ENCODE measurements at places on chromosomes 13 and 19.

DNA sequence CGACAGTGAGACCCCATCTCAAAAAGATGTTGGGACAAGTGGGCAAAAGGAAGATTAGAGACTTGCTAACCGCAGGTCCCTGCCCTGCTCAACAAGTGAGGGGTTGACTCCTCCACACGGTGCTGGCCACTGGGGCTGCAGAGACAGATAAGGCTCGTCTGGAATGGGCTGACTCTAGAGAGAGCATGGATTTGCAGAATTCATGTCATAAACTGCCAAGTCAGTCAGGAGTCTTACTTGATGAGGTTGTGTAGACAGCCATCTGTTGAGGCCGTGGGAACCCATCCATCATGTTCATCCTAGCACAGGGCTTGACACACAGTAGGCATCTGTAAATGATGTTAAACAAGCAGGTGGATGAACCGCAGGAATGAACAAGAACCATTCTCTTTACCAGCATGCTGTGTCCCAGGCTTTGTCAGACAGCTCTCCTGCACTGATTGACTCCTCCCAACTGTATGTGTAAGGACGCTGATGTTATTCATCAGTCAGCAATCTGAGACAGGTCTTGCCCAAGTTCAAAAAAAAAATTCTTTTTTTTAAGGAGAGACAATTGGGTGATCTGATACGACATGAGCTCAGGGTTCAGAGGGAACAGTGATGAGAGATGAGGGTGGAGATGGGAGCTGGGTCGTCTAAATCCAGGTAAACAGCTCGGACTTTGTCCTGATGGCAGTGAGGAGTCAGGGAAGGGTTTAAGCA, 8.8 kb downstream of the PAF1 start:
- no peak for DNase-seq

- peak; percentile 44 for DNase-seq
These were observed 38.4 kb downstream of the ACTN4 start for GRCh38 chr19:38685666-38686529.

DNA sequence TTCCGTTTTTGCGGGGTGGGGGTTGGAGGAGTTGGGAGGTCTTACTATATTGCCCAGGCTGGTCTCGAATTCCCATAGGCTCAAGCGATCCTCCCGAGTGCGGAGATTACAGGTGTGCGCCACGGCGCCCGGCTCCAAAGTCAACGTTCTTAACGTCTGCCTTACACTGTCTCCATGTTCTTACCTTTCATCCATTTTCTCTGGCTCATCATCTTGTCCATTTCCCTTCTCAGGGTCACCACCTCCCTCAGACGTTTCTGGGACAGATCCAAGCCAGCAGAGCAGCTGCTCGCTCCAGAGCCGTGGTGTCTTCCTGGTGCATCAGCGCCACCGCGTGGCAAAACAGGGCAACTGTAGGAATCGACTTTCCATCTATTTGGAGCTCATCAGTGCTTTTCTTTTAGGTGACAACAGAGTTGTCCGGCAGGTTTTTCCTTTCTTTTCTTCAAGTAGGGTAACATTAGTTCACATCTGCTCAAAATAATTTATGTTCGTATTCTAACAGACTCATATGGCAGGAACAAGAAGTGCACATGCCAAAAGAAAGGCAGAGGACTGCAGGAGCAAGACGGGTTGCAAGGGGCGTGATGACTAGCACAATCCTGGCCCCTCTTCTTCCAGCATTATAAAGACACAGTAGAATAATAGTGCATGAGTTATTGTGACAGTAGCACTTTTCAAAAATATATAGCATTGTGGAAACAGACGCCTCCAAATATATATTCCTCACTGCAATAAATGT, 103.1 kb upstream of the ABCC4 start:
- DNase-seq = peak; percentile 84

DNA sequence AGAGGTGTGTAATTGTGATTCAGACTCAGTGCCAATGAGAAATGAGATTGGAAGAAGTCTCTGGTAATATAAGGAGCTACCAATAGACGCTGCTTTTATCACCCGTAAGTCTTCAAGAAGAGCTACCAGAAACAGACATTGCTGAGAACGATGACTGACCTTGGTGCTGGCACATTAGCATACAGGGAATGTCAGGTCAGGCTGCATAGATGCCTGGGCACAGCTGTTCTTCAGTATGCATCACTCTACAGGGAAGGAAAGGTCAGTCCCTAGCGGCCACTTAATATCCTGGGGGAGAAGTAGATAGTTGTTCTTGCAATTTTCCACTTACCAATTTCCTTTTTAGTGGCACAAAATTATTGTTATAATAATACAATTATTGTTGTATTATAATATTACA, 380.4 kb downstream of the PCDH9 start:
- no peak for DNase-seq

DNA sequence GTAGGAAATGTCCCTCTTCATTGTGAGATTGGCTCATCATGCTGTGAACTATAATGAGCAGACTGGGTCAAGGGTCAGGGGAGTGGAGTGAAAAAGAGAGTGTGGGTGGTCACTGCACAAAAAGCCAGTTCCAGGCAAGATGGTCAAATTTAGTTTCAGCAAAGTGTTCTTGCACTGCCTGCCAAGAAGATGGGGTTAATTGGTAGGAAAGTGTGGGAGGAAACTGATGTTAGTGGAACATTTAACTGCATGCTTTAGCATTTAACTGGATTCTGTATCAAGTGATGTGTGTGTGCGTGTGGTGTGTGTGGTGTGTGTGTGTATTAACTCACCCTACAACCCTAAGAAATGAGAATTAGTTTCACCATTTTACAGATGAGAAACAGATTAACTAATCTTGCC, 131.6 kb downstream of the COG6 start:
- DNase-seq = no peak

GRCh38 chr19:55075371-55075998, at the start of gene EPS8L1:
Gene EPS8L1 (plus strand): TSS chr19:55075869. CDS start chr19:55076445, 576 bp downstream.
- peak; percentile 31 for DNase-seq

DNA sequence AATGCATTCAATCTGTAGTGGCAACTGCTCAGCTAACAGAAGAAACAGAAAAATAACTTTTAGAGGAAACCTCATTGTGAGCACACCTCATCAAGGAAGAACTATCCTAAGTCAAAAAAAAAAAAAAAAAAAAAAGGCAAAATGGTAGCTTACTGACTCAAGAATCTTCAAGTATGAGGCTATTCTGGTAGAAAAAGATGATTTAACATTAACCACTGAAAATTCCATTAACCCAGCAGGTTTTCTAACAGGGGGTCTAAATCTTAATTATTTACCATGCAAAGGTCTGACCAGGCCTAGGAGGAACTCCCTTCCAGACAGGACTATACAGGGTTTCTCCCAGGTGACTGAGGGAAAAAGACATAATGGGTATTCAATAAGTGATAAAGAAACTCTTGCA, 28.4 kb upstream of the ZNF83 start:
- no peak for DNase-seq

GRCh38 chr13:80265348-80265747, 75.6 kb downstream of the SPRY2 start:
- DNase-seq = no peak

DNA sequence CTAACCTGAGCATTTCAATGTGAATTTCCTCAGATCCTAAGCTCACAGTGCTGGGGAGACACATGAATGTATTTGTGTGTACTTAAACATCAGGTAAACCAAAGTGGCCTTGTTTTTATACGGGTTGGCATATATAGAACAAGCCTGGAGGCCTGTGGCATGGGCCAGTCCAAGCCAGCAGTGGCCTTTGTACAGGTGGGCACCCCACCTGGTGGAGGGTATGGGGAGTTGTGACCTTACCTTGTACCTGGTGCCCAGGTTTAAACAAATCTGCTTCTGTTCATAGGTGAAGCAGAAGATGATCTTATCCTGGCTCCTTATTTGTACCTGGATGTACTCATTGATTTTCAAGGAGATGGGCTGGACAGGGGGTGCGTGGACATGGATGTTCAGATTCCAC, 71.0 kb downstream of the ERICH6B start:
- DNase-seq = no peak

DNA sequence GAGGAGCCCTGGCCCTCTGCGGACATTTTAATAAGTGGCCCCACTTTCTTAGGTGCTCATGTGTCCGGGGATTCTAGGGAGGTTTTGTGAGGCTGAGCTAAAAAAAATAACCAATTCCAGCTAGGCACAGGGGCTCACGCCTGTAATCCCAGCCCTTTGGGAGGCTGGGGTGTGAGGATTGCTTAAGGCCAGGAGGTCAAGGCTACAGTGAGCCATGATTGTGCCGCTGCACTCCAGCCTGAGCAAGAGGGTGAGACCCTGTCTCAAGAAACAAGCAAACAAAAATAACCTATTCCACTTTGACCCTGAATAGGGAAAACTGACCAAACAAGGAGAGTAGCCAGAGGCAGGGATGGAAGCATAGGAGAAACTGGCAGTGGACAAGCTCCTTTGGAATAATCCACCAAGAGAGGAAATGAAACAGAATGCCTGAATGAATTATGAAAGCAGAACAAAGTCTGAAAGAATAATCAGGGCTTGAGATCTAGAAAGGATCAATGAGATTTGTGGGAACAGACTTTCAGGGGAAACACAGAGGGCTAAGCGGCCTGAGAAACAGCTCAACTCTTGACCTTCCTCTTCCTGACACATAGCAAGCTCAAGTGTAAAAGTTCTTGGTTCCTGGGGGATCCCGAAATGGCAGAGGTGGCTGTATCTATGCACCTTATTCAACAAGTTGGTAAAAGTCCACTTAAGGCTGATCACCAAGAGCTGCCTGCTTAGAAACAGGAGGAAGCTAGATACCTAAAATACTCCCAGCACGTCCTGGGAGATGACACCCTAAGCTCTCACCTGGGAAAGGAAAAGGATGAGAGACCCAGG, 30.1 kb upstream of the FFAR2 start:
- peak; percentile 55 for DNase-seq

GRCh38 chr13:40384976-40385857, 281.2 kb downstream of the FOXO1 start:
- DNase-seq = no peak

DNA sequence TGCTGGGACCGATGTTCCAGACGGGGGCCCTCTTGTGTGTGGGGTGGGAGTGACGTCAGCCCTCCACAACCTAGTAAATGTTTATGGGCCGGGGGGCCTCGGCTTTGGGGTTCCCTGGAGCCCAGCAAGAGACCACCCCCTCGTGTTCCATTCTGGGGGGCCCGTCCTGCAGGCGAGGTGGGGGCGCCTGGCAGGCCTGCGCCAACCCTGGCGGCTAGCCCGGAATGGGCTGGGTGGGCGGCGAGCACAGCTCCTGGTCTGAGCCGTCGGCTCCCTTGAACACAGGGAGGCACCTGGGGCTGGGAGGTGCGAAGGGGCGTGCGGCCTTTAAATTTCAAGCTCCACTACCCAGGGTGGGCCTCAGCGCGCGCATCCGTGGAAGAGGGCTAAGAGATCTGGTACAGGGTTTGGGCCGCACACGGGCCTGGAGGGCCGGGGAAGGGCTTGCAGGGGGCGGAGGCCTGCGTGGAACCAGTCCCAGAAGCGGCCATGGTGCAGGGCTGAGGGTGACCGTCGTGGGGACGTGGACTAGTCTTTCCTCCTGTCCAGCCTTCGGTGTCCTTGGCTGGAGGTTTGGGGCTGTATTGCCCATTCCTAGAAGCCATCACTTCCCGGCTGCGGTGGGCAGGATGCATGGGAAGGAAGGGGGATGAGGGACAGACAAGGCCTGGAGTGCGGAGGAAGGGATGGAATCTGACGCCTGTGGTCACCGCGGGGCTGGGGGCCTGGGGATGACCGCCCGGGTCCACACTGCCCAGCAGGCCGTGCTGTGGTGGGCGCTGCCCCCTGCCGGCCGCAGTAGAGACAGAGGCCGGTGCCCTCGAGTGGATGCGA, 11.4 kb downstream of the NDUFA11 start:
- peak; percentile 40 for DNase-seq

- DNase-seq = no peak
These were observed 1.4 kb downstream of the CUL4A start for GRCh38 chr13:113210833-113211232.

All from suppressor macrophage treated with lipopolysaccharide for 4 hours (primary cell).